H7 (cell line): ENCODE measurements at places on chromosomes 16 and 17. TPM values are rescaled to one million over a fixed set of nuclear protein-coding genes. Genes with fewer than 3 reads are reported as not detected.

- no peak for DNase-seq
These were observed 13.4 kb downstream of the CCDC102A start for GRCh38 chr16:57522960-57523359.

- DNase-seq, result no peak
These were observed 25.8 kb downstream of the WSB1 start for GRCh38 chr17:27319541-27320221.

DNA sequence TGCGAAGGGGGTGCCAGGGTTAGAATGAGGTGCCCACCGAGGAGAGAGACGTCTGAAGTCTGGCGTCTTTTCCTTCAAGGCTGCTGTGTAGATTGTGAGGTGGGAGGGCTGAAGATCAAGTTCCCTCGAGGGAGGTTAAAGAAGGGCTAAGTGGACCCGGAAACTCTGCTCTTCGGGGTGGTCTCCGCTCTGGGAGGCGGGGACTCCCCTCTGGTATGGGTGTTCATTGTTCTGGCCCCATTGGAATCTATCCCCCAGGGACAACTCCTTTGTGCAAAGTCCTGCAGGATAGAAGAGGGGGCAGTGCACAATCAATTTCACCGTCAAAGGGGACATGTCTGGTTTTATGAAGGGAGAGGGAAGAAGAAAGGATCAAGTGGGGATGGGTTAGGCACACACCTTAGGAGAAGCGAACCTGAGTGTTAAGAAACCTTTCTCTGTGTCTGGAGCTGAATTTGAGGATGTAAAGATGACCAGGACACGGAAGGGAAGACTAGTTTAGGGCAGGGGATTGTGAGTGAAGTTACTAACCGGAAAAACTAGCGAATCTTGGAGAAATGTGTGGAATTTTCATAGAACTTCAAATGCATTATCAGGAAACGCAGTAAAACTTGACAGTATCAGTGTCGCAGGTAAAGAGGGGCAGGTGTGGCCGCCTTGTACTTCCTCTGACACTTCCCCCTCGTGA lies 809 bp upstream of the RAB34 start:
- no peak for DNase-seq

GRCh38 chr16:51538707-51539498 lies 387.8 kb upstream of the SALL1 start:
- DNase-seq, result no peak

GRCh38 chr16:26344240-26344776 lies 652.5 kb downstream of the HS3ST4 start:
- DNase-seq, result no peak

- no peak for DNase-seq
These were observed 1.4 kb downstream of the SAP30BP start for GRCh38 chr17:75668489-75668888.

DNA sequence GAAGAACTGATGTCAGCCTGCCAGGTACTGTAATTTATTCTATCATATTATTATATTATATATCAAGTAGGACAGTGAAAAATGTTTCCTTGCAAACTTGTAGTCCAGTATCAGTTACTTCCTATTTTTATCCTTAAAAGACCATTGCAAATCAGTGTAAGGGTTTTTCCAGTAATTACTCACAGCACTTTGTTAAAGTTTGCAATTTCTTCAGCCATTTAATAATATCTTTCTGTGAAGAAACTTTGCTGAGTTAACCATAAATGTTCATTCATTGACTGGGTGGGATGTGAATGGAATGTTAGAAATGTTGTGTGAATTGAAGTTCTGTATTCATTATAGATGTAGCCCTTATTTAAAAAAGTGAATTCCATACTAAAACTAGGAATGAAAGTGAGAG lies 26.7 kb downstream of the HAPSTR1 start:
- DNase-seq, result no peak

GRCh38 chr17:35546487-35546886 lies 9.0 kb upstream of the SLFN12L start:
- no peak for DNase-seq

Gene PYY
- 0.67 and 1.8 TPM in 2 replicates for total RNA-seq

Gene NPIPB9
- total RNA-seq, result 0.67 TPM in 1 of 2 replicates, not detected in the other

DNA sequence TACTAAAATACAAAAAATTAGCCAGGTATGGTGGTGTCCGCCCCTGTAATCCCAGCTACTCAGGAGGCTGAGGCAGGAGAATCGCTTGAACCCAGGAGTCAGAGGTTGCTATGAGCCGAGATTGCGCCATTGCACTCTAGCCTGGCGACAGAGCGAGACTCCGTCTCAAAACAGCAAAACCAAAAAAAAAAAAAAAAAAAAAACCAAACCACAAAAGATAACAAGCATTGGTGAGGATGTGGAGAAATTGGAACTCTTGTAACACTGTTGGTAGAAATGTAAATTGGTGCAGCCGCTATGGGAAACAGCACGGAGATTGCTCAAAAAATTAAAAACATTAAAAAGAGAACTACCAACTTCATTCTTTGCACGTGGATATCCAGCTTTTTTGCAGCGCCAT lies 119.4 kb downstream of the OR1D5 start:
- no peak for DNase-seq

Gene TRPV2
- 1.8 and 5.5 TPM in 2 replicates for total RNA-seq

GRCh38 chr17:81234940-81235821 lies 3.7 kb downstream of the TEPSIN start:
- DNase-seq, result no peak

Gene RNF222
- total RNA-seq, result not detected in 2 replicates

Gene PDIA2
- 0.15 and 2.1 TPM in 2 replicates for total RNA-seq

DNA sequence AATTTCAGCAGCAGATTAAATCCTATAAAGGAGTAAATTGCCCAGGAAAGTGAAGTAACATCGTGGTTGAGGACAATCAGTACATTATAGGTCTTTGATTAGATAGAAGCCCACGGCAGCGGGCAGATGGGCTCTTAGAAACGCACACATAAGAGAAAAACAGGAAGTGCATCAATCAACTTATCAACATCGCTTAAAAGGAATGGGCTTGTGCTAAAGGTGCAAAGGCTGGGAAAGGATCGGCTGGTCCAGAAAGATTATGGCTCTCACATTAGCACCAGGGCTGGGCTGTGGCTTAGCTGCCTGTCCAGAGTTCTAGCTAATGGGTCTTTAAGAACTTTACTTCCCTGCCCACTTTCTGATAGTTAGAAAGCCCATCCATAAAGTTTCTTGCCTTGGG lies 292.0 kb upstream of the TNRC6C start:
- no peak for DNase-seq

GRCh38 chr16:57377080-57377841 lies 5.0 kb downstream of the CX3CL1 start:
- peak; percentile 65 for DNase-seq

GRCh38 chr17:6254036-6254435 lies 180.9 kb downstream of the AIPL1 start:
- no peak for DNase-seq

Gene SLC47A1
- 11.6 and 13.0 TPM in 2 replicates for total RNA-seq

Gene MYH8
- total RNA-seq, result not detected in 2 replicates

DNA sequence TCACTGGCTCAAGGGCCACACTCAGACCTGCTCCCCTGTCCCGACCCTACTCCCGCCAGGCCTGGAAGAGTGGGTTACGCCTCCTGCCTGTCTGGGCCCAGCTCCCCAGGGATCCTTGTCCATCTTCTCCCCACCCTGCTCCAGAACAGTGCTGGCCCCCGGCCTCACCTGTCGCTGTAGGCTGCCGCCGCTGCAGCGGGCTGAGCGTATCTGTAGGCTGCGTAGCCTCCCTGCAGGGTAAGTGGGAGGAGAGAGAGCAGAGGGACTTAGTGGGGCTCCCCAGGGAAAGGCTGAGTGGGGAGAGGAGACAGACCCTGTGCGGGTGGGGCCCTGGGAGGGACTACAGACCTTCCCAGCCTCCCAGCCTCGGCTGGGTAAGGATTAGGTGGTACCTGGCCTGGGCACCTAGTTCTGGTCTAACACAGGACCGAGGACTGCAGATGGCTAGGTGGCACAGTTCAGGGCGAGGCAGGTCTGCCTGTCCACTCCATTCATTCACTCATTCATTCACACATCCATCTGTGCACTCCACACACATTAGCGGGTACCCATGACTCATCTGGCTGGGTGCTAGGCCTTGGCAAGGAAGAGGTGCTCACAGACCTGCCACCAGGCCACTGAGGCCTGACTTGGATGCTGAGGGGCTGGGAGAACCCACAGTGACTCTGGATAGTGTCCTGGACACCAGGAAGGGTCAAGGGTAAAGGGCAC lies 20.9 kb downstream of the ENGASE start:
- no peak for DNase-seq

GRCh38 chr17:30074730-30075129 lies 41.9 kb upstream of the NSRP1 start:
- DNase-seq, result no peak

Gene PRAC2
- 40.8 and 40.9 TPM in 2 replicates for total RNA-seq
